ENCODE measurements at places on chromosomes 12 and 14.

- no peak for DNase-seq
Observed at GRCh38 chr12:27898022-27898421, 74.5 kb downstream of the PTHLH start.

DNA sequence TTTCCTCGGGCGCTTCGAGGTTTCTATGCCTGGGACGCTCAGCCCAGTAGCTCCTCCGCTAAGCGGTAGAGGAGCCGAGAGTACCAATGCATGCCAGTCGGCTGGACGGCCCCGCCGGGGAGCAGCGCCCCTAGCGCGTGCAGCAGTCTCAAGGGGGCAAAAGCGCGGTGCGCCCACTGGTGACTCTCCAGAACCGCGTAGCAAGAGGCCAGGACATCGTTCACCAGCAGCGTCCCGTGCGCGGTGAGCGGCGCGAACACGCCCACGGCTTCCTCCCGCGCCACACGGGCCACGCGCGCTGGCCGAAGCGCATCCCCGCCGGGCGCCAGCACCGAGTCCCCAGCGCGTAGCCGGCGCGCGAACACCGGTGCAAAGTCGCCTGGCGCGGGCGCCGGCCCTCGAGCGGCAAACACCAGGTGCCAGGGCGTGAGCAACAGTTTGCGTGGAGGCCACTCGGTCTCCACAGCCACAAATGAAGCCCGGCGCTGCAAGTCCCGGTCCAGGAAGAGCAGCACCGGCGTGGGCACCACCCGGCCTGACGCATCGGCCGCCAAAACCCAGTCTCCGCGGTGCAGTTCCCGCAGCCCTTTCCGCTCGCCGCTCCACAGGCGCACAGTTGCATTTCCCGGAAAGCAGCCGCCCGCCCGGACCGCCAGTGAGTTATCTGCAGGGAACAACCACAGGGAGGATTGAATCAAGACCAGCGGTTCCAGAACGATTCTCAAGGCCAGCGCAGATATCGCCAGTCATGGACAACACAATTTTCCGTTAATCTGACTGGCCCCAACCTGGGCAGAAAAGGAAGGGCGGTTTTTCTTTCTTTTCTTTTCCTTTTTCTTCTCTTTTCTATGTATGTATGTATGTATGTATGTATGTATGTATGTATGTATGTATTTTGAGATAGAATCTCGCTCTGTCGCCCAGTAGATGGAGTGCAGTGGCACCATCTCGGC is 4.5 kb downstream of the DHH start:
- DNase-seq: peak; percentile 42

DNA sequence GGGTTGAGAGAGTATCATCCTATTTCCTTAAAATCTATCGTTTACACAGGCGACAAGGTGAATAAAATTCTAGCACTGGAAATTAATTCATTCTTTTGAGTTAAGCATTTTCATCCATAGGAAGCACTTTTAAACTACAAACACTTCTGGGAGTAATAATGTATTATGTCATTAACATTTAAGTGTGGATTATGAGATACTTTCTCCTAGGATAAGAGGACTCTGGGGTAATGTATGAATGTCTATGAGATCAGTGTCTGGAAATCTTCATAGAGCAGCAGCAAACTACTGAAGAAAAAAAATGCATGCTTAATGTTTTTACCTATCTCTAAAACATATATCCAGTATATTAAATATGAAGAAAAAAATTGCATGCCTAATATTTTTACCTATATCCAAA is 86.9 kb downstream of the EPS8 start:
- no peak for DNase-seq

DNA sequence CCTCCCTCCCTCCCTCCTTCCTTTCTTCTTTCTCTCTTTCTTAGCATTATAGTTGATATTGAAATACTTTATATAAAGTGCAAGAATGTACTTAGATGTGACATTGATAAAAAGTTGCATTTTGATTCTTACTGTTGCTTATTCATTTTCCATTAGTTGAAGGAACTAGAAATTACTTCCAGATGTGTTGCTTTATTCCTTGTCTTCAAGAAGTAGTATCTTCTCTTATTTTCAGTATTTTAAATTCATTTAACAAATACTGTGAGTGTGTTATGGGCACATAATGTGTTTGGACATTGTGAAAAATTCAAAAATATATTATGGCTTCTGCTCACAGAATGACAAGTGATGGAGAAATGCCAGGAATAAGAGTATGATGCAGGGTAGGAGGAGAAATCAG is 45.6 kb downstream of the TRMT5 start:
- DNase-seq: no peak

- no peak for DNase-seq
Observed at GRCh38 chr12:104742551-104743201, 215.4 kb downstream of the SLC41A2 start.

- DNase-seq: no peak
Observed at GRCh38 chr12:58925111-58925611, 4.9 kb upstream of the LRIG3 start.

GRCh38 chr14:22159957-22160356 is 429.1 kb downstream of the DAD1 start:
- no peak for DNase-seq

GRCh38 chr12:83613586-83614110 is 926.9 kb downstream of the TMTC2 start:
- DNase-seq: no peak
